ENCODE measurements at places on chromosomes 5 and 9.

GRCh38 chr5:111472579-111472978 lies 39.8 kb downstream of the STARD4 start:
- no peak for DNase-seq

DNA sequence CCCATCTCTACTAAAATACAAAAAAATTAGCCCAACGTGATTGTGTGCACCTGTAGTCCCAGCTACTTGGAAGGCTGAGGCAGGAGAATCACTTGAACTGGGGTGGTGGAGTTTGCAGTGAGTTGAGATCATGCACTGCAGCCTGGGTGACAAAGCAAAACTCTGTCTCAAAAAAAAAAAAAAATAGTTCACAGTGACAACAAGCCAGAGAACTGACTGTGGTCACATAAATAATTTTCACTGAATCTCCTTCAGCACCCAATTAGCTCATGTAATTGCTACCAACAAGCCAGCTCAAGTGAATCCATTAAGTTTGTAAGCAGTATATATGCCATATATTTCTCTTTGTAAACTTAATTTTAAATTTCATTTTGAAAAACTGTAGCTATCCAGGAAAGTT lies 14.5 kb upstream of the AFAP1L1 start:
- no peak for DNase-seq

DNA sequence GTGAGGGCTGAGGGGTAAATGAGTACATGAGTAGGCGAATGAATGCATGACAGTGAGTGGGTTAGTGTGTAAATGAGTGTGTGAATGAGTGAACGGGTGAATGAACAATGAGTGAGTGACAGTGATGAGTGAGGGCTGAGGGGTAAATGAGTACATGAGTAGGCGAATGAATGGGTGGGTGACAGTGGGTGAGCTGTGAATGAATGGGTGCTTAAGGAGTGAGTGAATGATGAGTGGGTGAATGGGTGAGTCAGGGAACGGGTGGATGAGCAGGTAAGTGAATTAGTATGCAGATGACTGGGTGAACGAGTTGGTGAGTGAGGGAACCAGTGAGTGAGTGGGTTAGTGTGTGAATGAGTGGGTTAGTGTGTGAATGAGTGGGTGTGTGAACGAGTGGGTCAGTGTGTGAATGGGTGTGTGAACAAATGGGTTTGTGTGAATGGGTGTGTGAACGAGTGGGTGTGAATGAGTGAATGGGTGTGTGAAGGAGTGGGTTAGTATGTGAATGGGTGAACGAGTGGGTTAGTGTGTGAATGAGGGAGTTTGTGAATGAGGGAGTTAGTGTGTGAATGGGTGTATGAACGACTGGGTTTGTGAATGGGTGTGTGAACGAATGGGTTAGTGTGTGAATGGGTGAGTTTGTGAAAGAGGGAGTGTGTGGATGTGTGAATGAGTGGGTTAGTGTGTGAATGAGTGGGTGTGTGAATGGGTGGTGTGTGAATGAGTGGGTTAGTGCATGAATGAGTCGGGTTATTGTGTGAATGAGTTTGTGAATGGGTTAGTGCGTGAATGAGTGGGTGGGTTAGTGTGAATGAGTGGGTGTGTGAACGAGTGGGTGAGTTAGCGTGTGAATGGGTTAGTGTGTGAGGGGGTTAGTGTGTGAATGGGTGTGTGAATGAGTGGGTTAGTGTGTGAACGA lies 32.9 kb downstream of the NKD2 start:
- DNase-seq, result no peak

DNA sequence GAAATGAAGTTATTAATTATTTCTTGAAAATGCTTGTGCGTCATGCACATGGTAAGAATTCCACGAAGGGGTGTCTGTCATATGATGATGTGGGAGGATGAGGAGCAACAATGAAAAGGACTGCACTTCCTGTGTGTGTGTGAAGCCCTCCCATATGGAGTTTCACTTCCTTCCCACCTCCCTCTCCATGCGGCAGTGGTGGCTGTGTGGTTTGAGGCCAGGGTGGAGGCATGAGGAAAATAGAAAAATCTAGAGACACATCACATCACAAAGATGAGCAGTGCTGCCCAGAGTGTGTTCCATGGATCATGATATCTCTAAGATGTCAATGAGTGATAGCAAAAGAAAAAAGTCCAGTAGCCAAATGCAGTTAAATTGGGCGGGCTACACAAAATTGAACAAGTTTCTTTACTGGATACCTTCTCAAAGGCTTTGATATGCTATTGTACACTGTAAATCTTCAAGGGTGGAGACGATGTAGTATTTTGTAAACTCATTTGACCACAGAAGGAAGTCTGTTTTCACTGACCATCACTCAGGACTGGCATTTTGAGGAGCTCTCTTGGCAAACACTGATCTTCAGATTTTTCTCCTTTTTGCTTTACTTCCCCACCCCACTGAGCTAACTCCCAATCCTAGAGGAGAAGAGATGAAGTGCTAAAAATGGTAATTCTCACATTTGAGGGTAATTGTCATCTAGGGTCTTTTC lies 55.7 kb upstream of the EQTN start:
- DNase-seq, result no peak

GRCh38 chr5:132423438-132423898 lies 54.0 kb downstream of the SLC22A5 start:
- no peak for DNase-seq

GRCh38 chr5:58965677-58966414 lies 383.0 kb downstream of the RAB3C start:
- DNase-seq, result no peak

DNA sequence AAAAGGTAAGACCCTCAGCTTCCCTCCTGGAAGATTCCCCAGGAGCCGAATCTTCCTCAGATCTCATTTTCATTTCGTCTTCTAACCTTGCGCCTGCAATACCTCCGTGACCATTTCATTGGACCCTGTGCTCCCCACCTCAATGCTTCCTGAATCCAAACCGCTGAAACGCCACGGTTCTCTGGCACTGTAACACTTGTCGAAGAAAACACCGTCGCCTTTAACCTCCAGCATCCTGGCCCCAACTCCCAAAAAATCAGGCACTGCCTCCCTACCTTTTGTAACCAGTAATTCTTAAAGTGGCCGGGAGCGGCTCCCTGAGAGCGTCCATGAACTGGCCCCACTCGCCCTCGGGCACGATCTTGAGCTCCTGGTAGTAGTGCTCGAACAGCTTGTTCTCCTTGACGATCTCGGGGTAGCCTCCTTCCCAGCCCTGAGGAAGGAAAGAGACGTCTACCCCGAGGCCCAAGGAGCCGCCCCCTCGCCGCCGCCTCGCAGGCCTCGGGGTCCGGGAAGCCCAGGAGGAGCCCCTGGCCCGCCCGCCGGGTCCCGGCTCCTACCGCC lies 438 bp downstream of the NSUN2 start:
- DNase-seq, result peak; percentile 46

- DNase-seq, result no peak
These were observed 36.8 kb downstream of the UNC5A start for GRCh38 chr5:176847148-176847547.

DNA sequence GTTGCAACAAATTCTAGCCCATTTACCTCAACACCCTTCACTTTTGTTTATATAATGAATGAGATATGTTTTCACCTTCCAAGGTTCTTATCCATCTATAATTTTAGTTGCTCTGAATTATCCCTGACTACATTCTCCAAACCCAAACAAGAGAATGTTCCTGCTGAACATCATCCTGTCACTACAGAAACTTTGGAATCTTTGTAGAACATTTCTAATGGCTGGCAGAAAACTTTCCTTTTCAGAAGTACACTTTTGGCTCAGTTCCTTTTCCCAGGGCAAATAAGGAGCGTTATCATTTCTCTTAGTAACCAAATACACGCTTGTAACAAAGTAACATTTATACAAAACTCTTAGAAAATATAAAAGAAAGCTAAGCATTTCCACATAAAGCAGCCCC lies 860.6 kb upstream of the SEMA6A start:
- no peak for DNase-seq

DNA sequence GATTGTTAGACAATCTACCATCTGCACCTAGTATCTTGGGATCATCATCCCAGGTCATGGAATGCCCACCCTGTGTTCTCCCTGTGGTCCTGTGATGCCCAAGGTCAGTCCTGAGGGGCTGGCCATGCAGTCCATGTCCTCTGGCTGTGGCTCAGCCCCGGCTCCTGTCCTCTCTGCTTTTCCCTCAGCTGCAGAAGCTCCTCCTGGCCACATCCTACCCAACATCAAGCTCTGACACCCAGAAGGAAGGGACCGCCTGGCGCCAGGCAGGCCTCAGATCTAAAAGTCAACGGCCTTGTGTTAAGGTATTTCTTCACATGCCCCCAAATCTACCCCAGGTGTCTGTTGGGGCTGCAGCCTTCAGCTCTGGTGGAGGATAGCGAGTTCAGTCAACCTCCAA lies 100.5 kb downstream of the PPARGC1B start:
- no peak for DNase-seq

- DNase-seq, result no peak
These were observed 26.5 kb upstream of the C5orf47 start for GRCh38 chr5:173962436-173962972.

GRCh38 chr5:160869989-160870521 lies 18.0 kb upstream of the ATP10B start:
- DNase-seq, result no peak

GRCh38 chr5:96481009-96481786 lies 48.1 kb upstream of the PCSK1 start:
- DNase-seq, result no peak

- no peak for DNase-seq
These were observed 16.4 kb downstream of the TENT4A start for GRCh38 chr5:6729386-6730310.

DNA sequence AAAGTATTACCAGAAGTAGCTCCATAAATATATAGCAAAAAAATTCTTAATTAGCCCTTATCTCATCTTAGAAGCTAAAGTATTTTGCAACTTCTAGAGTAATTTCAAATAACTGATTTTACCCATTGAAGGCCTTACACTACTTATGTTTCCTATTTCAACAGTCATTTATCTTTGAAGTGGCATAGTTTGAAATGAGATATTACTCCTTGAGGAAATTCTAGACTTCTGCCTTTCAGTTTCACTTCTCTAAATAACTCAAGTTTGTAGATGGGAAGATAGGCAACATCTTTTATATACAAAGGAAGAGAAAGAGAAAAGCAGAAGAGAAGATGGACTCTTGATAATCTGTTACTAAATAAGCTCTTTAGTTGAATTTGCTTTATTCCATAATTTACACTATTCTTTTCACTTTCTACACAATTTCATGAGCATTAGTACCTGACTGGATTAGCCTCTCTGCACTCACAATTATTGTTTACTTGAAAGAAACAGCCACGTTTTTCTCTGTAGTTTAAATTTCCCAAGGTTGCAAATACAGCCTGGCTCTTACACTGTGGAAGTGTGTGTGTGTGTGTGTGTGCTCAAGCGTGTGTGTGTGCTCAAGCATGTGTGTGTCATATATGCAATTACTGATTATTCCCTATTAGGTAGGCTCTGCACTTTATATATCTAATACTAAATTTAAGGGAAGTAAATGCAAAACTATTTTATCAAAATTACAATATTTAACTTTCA lies 60.6 kb upstream of the EMB start:
- DNase-seq, result no peak

GRCh38 chr9:129343424-129344375 lies 165.6 kb upstream of the IER5L start:
- peak; percentile 82 for DNase-seq

DNA sequence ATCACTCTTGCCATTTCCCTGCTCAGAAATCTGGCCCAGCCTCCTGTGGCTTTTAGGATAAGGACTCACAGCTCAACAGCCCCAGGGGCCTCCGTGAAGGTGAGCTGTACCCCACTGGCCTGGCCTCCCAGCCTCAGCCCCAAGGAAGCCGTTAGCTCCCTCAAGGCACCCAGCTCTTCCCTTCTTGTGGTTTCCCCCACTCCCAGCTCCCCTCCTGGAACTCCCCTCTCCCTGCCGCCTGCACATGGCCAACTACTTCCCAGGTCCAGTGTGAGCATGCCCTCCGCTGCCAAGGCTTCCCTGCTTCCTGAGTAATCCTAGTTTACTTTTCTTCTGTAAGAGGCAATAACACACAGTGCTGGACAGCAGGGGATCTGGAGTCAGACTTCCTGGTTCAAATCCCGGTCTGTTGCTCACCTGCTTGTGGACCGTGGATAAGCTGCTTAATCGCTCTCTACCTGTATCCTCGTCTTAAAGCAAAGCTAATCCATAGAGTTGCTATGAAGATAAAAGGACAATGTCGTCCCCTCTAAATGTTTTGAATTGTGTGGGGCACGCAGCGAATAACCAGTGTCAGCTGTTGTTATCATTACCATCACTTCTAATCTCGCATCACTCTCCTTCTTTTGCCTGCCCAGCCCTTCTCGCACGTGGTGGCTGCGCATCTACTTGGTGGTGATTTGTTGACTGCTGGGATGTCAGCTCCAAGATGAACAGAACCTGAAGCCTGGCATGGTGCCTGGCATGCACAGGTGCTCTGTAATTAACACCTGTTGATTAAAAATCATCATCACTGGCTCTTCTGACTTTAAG lies 86.6 kb downstream of the C5orf15 start:
- no peak for DNase-seq

GRCh38 chr5:155919126-155919525 lies 407.8 kb upstream of the SGCD start:
- DNase-seq, result no peak

DNA sequence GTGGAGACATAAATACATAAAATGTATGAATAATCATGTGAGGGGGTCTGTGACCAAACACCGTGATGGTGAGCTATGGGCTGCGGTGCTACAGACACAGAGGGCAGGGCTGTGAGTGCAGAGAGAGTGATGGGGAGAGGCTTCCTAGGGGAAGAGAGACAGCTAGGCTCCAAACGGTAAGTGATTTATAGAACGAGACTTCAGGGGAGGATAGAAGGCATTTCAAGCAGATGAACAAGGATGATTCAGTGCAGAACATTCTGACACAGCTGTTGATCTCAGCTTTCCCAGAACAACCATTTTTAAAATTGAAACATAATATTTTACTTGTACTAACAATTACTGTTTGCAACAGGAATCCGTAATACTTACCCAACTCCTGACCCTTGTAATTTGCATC lies 100.7 kb downstream of the GAS1 start:
- peak; percentile 56 for DNase-seq

GRCh38 chr5:14458414-14458813 lies 123.2 kb upstream of the OTULINL start:
- no peak for DNase-seq
